ENCODE measurements at places on chromosomes 2 and 18. TPM values are rescaled to one million over a fixed set of nuclear protein-coding genes. Genes with fewer than 3 reads are reported as not detected.

The ZNF521 gene
- total RNA-seq = not detected

The STK17B gene
- total RNA-seq = 403 TPM

The MC2R gene
- not detected for total RNA-seq

The DYSF gene
- 0.12 TPM for total RNA-seq

The DGKD gene
- total RNA-seq = 97.5 TPM

The PCGF1 gene
- total RNA-seq = 35.6 TPM

The UGT1A10 gene
- not detected for total RNA-seq

The RAB6C gene
- total RNA-seq = not detected

The CCDC178 gene
- total RNA-seq = not detected

Measured in activated CD4-positive, alpha-beta T cell treated with anti-CD3 and anti-CD28 coated beads, Interleukin-2, amount 10 ng/mL, durations not matched to agents 7 days and 5 days (primary cell).